ENCODE measurements at places on chromosomes 16 and 17.
A peak's percentile ranks its signal among the peaks of the same experiment; 100 is the strongest.

DNA sequence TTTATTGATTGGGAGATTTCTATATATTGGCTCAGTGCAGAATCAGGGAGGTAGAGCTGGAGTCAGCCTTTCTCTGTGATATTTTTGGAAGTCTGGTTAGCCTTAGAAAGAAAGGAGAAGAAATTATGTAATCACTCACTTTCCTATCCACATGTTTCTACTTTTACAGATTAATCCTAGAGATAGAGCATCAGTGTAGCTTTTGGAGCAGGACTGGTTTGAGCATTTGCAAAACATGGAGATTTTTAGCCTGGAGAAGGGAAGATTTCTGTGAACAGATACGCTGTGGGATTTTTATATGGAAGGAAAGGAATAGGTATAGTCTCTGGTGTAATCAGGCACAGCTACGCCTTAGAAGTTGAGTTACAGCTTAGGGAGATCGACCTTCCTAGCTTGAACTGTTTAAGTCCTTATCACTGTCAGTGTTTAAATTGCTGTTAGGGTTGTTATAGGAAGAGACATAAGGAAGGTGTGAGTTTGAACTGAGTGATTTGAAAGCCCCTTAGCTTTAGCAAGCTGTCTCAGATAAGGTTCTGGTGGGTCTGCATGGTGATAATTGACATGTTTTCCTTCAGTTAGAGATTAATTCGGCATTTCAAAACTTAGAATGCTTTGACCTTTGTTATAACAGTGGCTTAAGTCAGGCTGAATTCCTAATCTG lies 20.5 kb downstream of the METTL9 start:
- no peak for DNase-seq

DNA sequence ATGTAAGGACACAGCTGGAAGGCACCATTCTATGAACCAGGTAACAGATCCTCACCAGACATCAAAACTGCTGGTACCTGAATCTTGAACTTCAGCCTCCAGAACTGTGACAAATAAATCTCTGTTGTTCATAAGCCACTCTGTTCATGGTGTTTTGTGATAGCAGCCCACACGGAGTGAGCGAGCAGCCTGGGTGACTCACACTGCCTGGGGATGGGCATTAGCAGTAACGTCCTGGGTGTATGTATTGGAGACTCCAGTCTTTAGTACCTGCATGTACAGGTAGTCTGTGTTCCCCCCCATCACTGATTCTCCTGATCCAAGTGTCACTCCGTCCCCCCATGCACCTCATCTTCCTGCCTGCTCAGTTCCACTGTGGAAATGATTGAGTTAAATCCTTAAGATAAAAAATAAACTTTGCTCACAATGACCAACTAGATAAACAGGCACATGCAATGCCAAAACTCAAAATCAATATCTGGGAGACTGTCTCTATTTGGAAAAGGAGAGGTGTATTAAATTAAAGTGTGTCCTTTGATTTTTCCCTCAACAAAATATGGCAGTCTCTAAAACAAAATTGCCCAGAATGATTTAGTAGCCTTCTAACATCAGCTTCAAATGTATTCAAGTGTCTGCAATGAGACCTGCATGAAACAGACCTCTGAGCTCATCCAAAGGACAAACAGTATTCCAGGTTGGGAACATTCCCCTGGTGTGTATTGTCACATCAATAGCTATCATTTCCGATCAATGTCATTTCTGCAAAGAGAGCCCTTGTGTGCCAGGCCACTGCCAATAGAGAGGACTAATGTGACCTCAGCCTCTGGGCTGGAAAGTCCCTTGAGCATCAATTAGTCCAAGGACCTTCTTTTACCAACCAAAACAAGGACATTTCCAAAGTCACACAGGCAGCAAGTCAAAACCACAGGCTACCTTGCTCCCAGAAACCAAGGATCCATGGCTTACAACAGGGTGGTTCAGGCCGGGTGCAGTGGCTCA lies 12.2 kb upstream of the VAT1L start:
- no peak for DNase-seq

DNA sequence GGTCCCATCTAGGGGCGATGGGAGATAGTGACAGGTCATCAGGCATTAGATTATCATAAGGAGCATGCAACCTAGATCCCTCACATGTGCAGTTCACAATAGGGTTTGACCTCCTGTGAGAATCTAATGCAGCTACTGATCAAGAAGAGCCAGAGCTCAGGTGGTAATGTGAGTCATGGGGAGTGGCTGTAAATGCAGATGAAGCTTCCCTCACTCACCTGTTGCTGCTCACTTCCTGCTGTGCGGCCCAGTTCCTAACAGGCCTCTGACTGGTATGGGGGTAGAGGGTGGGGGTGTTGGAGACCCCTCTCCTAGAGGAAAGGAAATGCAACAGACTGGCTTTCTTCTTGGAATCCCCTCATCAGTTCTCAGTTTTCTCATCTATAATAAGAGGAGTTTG lies 131.4 kb downstream of the CA10 start:
- no peak for DNase-seq

- DNase-seq: no peak
Observed at GRCh38 chr16:87410968-87411367, 18.8 kb downstream of the MAP1LC3B start.

- no peak for DNase-seq
Observed at GRCh38 chr17:1683459-1683858, 1.2 kb downstream of the PRPF8 start.

DNA sequence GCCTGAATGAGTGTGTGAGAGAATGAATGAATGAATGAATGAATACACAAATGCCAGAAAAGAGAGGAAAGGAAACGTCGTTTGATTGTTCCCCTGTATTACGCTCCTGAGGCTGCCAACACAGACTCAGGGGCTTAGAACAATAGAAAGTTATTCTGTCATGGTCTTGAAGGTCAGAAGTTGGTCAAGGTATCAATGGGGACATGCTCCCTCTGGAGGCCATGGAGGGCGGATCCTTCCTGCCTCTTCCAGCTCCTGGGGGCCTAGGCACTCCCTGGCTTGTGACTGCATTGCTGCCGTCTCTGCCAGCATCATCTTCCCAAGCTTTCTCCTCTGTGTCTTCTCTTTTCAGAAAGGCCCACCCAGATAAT lies 1.5 kb upstream of the SLC38A8 start:
- DNase-seq: no peak

DNA sequence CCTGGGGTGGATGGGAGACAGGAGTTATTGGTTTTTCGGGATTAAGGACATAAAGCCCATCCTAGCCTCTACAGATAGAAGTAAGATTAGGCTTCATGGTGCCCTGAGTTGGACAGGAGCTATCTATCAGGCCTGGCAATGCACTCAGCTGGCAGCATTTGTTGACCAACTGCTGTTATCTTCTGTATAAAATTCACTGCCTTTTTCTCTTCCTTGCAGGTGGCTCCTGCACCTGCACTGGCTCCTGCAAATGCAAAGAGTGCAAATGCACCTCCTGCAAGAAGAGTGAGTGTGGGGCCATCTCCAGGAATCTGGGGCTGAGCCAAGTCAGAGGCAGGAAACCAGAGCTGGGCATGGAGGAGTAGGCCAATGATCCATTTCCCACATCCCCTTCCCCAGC lies 579 bp downstream of the MT1A start:
- DNase-seq: no peak

DNA sequence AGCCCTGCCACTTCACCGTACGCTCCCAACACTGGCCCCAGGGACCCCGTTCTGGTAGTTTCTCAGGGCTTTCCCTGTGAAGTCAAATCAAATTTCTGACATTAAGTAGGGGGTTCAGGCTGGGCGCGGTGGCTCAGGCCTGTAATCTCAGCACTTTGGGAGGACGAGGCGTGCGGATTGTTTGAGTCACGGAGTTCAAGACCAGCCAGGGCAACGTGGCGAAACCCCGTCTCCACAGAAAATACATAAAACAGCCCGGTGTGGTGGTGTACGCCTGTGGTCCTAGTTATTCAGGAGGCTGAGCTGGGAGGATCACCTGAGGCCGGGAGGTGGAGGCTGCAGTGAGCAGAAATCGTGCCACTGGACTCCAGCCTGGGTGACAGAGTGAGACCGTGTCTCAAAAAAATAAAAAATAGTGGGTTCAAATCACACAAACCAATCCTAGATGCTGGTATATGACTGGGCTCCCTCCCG lies 632 bp downstream of the CYBC1 start:
- peak; percentile 25 for DNase-seq

DNA sequence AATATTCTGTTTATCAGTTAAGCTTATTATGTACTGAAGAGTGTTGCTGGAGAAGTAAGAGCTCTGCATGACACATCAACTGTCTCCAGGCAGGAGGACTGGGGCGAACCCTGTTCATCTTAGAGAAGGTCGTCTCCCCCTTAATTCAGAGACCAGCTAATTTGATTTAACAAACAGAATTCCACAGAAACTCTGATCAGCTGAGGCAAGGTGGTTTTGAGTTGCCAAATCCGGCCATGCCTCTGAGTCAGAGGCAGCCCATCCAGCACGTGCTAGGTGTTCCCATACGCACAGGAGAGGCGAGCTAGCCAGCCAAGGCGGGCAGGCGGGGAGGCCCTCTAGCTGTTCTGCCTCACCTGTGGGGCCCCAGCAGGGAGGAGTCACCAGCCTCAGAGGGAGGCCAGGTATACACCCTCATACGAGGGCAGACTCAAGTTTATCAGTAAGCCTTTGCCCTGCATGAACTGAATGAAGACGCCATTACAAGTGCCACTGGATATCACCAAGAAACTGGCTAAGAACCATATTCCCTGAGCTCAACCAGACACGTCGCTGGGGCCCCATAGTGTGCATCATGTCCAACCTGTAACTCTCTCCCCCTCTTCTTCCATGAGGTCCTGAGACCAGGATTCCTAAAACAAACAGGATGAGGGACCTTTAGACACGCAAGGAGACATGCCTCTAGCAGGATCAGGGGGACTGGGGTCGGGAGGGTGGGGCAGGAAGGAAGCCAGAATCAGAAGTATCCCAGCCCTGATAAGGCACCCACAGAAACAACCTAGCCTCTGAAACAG lies 25.7 kb downstream of the STAT5A start:
- DNase-seq: peak; percentile 28

GRCh38 chr17:30594223-30594952 lies 117.2 kb downstream of the GOSR1 start:
- DNase-seq: no peak

DNA sequence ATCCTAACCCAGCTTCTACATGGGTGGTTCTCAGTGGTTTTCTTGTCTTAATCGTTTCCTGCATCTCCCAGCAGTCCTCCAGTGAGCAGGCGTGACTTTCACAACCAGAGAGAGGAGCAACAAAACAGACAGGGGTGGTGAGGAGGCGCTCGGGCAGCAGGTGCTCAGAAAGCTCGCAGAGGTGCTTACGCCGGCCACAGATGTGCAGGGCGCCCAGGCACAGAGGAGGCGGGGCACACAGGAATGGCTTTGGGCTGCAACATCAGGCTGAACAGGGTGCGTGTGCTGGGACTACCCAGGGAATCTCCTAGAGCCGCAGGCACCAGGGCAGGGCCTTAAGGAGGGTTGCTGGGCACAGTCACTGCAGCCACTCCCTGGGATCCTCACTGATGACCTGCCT lies 32.6 kb downstream of the KLHDC4 start:
- DNase-seq: no peak

DNA sequence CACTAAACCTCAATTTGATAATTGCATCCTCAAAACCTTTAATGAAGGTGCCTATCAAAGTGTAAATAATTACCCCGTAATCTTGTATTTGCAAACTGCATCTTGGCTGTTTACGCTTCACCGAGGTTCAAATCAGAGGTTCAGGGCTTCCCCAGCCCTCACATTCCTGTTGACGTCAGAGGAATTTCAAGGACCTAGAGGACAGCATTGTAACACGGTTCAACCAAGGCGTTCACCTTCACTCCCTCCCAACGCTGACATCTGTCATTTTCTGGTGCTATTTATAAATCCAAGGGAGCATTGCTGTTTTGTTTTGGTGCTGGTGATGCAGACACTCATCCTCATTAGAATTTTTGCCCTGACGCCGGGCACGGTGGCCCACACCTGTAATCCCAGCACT lies 691.6 kb upstream of the RBFOX1 start:
- no peak for DNase-seq
